ENCODE measurements at places on chromosomes 3 and 15.

DNA sequence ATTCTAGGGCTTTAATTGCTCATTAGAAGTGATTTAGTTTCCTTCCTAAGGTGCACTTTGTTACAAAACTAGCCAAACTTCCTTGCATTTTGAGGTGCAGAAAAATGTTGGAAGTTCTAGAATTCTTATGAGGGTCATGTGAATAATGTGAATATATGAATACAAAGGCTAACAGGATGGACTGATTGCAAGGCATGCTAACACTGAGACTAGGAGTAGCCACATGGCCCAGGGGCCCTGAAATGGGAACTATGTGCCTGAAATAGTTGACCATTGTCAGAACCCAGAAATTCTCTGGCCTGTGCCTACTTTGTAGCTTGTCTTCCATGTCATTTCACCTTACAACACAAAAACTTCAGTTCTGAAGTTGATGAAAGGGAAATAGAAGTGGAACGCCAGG is 10.8 kb downstream of the ASB7 start:
- no peak for DNase-seq

DNA sequence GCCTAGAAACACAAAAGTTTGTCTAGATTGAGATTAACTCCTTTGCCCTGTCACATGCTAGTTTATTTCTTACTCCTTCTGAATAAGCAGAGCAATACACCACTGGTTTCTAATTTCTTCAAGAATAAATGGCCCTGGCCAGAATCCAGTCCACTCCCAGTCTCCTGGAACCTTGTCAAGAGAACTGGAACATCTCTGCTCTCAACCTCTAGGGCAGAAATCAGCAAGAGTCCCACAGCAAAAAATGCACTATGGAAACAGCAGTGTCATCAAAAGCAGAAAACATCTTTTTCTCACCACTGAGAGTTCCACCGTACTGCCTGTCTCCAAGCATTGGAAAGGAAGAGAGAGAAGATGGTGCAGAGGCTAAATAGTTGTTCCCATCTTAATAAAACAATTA is 35.9 kb upstream of the PPP2R3A start:
- no peak for DNase-seq

DNA sequence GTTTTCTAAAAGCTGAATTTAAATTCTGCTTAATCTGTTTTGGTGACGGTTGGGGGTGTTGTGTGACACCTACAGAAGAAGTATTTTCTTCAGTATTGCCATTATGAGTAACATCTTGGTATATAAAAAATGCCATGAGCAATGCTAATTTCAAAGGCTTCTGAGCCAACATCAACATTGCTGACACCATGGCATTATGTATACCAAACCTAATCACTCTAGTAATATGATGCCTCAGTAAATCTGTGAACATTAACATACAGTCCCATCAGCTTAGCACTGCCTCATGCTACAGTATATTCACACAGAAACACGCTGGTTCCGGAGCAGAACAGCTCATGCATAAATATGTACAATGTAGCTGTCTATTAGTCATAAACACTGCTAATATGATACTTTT is 75.8 kb downstream of the ZPLD1 start:
- DNase-seq = no peak

- no peak for DNase-seq
These were observed 17.9 kb upstream of the CRABP1 start for GRCh38 chr15:78322243-78322642.

DNA sequence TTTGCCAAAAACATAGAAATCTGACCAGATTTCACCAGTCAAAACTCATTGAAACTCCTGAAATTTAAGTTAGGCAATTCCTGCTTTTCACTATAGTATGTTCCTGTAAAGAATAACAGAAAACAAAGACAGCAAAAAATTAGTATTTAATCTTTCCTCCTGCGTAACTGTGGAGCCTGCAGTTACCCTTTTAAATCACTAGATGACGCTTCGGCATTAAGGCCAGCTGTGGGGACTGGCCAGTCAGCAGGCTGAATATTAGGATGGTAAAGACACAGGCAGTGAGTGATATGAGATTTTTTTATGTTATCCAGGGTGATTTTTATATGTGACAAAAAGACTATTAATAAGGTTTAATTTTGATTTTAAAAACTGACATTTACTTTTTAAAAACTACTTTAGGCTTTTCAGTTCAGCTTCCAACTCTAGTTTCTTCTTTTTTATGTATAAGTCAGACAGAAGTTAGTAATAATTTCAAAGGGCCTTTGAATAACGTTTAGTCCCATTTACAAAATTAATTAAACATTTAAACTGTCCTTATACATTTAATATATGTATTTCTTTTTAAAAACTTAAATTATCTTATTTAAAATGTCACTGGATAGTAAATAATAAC is 165.1 kb downstream of the PPM1L start:
- no peak for DNase-seq

- DNase-seq = no peak
These were observed 353.3 kb downstream of the PLCL2 start for GRCh38 chr3:17238023-17238422.

GRCh38 chr3:150666167-150666566 is 37.6 kb downstream of the ERICH6 start:
- no peak for DNase-seq

DNA sequence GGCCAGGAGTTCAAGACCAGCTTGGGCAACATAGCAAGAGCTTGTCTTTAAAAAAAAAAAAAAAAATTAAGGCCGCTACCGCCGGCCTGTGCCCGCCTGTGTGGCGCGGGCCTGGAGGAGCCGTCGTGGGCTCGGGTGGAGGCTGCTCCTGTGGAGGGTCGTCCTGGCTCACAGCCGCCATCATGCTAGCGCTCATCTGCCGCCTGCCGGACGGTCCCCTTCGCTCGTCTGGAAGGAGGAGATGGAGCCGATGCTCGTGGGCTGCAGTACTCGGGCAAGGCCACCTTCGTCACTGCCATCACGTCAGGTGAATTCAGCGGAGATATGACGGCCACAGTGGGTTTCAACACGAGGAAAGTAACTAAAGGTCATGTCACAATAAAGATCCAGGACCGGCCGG is 37.4 kb downstream of the TFRC start:
- DNase-seq = no peak

- no peak for DNase-seq
These were observed 522.5 kb downstream of the OCA2 start for GRCh38 chr15:27576576-27576975.

DNA sequence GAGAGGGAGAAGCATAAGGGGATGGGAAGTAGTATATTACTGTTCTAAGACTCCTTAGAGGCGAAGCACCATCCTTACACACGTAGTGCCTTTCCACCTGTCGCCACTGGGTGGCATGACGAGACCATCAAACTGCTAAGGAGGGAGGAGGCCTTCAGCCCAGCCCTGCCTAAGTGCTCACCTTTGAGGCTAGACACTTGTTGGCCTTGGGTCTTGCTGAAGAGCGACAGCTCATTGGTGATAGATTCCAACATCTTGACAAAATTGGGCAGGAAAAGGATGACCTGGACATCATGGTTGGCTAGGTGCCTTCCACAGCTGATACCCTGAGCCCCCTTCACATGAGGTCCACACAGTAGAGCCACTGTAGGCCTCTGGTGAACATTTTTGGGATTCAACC is 19.6 kb downstream of the CLK3 start:
- DNase-seq = peak; percentile 82

GRCh38 chr15:80179025-80179759 is 26.4 kb downstream of the FAH start:
- no peak for DNase-seq

DNA sequence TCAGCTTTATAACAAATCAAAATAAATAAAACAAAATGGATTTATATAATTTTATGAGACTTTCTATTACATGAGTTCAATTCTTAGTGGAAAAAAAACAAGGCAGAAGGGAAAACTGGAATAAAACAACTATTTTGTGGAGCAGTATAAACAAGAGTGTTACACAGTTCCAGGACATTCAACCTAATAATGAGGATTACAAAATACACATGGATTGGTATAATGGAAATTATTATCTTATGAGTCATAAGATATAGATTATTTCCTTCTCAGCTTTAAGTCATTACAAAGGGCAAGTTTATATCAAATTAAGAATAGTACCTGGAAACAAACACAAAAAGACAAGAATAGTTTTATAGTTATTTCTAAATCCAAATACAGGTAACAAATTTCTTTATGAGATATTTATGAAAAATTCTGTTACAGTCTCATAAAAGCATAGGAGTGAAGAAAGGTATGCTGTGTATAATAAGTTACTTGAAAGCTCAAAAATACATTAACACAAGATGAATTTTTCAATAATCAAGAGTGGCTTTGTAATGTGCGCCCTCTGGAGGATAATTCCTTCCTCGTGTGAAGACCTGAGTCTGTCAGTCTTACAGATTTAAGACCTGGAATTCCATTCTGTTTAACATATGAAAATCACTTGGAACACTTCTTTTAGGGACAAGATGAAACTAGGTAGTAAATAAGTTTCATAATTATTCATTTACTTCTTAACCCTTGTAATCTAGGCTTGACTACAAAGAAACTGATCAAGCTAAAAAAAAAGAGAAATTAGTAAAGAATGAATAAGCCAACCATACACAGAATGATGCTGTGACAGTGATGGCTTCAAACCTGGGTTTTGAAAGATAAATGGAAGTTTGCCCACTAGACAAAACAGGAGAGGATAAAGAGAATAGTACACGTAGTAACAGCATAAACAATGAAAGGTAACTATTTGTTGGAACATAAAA is 9.5 kb downstream of the COPS2 start:
- no peak for DNase-seq

- no peak for DNase-seq
These were observed 276.3 kb downstream of the ERC2 start for GRCh38 chr3:56192001-56192400.

DNA sequence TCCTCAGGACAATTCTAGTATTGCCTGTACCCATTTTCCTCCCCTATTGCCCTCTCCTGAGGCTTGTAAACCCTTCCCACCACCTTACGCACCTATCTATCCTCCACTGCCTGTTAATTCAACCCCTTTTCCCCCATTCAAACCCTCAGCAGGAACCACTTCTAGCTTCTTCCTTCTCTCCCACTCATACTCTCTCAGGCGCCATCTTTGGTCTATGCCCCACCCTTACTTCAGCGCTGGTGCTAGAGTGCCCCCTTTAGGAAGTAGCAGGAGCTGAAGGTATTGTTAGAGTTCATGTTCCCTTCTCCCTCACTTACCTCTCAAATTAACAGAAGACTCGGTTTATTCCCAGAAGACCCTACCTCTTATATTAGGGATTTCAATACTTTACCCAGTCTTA is 121.8 kb upstream of the NLGN1 start:
- no peak for DNase-seq

GRCh38 chr3:19543212-19543841 is 390.7 kb downstream of the EFHB start:
- DNase-seq = no peak

DNA sequence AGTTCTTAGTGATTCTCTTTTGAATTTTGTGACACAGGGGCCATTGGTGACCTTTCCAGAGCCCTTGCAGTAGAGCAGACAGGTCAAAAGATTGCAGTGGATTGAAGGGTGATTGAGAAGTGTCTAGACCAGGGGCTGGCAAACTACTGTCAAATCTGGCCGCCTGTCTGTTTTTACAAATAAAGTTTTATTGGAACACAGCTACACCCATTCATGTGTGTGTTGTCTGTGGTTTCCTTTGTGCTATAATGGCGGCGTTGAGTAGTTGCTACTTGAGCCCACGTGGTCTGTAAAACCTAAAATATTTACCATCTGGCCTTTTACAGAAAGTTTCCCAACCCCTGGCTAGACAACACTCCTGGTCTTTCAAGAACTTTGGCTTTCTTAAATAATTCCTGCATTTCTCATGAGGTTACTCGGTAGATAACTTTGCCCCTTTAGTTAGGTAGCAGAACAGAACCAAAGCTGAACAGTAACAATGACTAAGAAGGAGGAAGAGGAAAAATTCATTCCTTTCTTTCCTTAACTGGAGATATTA is 265.1 kb upstream of the NR2E3 start:
- no peak for DNase-seq

DNA sequence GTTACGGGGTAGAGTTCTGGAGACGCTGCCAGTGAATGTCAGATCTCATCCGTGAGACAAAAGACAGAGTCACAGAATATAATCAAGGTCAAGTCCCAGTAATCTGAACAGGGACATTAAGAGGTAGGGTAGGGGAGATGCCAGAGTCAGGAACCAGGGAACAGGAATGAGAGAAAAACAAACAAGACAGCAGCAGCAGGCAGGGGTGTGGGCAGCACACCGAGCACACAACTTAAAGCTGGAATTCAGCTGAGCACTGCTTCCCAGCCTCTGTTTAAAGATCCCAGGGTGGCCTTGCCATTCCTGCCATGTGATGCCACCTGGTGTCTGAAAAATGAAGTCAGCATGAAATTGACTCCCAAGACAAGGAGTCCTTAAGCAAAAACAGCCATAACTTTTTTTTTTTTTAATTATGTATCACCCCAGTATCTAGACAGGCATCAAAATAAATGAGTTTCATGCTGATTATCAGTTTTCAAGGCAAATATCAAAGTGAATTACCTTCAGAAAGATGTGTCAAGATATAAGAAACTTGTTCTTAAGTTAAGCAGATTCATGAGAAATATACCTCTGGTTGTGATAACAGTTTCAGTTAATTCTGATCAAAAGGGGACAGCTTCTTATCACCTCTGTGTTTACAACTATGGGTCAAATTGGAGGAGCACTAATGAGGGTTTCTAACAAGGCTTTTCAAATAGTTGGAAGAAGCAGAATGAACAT is 203.7 kb downstream of the SLC9A9 start:
- peak; percentile 29 for DNase-seq

DNA sequence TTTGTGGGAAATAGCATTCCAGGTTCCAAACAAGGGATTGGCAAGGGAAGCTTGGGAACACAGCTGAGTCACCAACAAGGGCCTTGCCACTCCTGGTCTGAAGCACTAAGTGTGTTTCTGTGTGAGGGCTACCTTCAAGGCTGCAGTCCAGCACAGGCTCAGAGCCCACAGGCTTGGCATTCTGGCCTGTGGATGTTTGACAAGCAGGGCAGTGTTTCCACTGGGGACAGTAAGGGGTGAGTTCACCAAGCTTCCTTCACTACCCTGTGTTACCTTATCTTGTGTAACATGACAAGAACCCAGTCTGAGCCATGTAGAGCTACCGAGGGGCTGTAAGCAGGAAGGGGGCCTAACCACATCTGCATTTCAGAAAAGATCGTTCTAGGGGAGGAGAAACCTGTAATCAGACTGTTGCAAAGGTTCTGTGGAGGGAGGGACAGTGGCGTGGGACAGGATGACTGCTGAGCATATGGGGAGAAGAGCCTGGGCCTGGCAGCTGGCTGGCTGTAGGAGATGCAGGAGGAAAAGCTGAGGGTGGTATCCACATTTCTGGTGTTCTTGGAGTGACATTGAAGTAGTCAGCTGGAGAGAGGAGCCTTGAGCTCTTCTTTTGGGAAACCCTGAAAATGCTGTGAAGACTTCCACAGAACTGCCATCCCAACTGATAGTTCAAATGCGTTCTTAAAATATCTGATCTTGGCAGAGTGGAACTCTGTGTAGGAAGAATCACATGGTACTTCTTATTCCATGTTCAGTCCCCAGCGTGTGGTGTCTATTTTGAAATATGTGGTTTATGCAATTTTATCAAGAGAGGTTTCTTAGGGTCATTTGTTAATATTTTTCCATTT is 61.3 kb downstream of the CTDSPL start:
- DNase-seq = no peak

DNA sequence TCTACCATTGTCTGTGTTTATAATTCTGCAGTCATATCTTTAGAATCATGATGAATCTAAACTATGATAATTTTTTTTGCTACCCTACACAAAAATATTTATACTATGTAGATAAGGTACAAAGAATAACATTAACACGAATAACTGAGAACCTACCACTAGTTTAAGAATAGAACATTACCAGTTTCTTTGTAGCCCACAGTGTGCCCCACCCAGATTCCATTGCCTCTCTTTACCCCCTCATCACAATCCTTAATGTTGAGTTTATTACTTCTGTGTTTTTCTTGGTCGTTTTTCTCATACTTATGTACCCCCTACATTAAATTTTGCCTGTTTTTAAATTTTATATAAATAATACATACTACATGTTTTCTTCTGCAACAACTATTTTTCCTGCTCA is 140.5 kb downstream of the BBX start:
- no peak for DNase-seq
